ENCODE measurements at places on chromosomes 12 and 14.

GRCh38 chr12:58302487-58303011, 361.2 kb downstream of the ATP23 start:
- no peaks in the 10 kb centered on the region for H3K4me1 ChIP-seq
- no peaks in the 10 kb centered on the region for H3K27me3 ChIP-seq
- no peaks in the 10 kb centered on the region for H3K36me3 ChIP-seq
- H3K27ac ChIP-seq: no peak overlapping the region
- H3K4me3 ChIP-seq: no peak overlapping the region
- no peak for DNase-seq

DNA sequence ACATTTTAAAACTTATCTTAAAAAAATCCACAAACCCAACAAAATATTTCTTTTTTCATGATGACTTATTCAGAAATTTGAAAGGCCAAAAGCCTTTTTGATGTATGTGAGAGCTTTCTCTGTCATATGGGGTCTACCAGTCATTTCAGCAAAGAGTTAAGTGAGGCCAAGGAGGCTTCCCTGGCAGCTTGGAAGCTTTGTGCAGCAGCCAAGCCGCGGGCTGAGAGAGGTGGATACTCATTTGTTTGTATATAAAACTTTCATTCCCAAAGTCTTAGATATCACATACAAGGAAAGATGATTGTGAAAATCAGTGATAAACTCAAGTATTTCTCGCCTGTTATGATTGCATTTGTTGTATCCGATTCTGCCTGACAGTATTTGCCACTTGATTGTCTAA, 48.5 kb upstream of the RNU6-8 start:
- H3K27ac ChIP-seq: no peak overlapping the region
- no peak overlapping the region for H3K4me3 ChIP-seq
- no peaks in the 10 kb centered on the region for H3K27me3 ChIP-seq
- no peaks in the 10 kb centered on the region for H3K36me3 ChIP-seq
- DNase-seq: no peak

- H3K4me1 ChIP-seq: peaks cover 4% of the 10 kb centered on the region
- no peak within 1 kb of the TSS for H3K27ac ChIP-seq
- H3K36me3 ChIP-seq: no peaks in the 10 kb centered on the region
- H3K4me3 ChIP-seq: peak within 1 kb of the TSS; percentile 60
Observed at GRCh38 chr14:24339284-24340151, at the start of gene RIPK3. Gene RIPK3 (minus strand): TSS chr14:24339991. CDS start chr14:24339826, 165 bp downstream.

- no peak for DNase-seq
- no peaks in the 10 kb centered on the region for H3K27me3 ChIP-seq
- H3K36me3 ChIP-seq: no peaks in the 10 kb centered on the region
- H3K4me1 ChIP-seq: no peaks in the 10 kb centered on the region
- H3K27ac ChIP-seq: no peak overlapping the region
- H3K4me3 ChIP-seq: no peak overlapping the region
Observed at GRCh38 chr14:62684376-62684775, 360.9 kb downstream of the KCNH5 start.

DNA sequence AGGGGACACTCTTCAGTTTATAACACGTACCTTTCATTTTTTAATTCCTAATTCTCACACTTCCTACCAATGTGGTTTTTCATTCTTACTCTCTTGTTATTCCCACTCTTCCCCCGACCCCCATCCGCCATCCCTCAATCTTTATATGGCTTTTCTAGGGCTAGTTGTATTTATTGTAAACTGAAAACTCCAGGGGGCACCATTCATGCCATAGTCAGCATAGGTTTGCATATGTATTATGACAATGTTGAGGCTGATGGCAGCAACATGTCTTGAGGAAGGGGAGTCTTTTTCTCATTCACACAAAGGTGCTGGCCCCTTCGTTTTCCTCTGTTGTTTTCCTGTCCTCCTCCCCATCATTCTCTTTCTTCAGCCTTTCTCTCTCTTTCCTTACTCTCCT, 27.7 kb upstream of the LTA4H start:
- H3K27ac ChIP-seq: no peak overlapping the region
- no peak overlapping the region for H3K4me3 ChIP-seq
- peaks cover 3% of the 10 kb centered on the region for H3K4me1 ChIP-seq
- no peak for DNase-seq

Measured in ascending aorta (tissue), 2 donors.